ENCODE measurements at places on chromosomes 1 and 21.

DNA sequence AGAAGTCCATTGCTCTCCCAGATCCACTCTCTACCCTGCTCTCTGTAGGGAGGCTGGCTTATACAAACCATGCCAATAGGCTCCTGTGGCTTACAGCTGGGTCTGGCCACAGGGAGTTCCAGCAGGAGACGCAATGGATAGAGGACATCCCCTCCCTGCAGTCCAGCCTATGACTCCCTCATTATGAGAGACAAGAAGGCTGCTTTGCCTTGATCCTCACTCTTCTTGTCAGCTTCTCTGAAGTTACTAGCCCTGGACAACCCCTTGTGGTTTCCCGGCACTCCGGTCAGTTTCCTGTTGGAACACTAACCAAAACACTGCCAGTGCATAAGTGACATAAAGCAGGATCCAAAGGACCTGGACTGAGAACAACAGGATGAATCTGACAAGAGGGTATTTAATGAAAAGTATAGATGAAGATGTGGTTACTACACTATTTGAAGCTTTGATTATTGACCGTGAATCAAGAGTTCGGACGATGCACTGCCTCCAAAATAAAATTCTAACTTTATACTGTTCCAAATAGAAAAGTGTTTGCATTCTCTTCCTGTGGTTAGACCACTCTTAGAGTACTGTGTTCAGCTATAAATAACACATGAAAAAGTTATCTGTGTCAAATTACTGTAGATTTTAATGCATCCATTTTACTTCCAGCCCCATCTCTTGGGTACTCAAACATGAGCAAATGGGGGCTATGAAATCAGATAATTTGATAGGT, 32.7 kb upstream of the ZNF326 start:
- no peak for DNase-seq

GRCh38 chr1:47764461-47765046, 232.6 kb downstream of the TRABD2B start:
- DNase-seq, result no peak

DNA sequence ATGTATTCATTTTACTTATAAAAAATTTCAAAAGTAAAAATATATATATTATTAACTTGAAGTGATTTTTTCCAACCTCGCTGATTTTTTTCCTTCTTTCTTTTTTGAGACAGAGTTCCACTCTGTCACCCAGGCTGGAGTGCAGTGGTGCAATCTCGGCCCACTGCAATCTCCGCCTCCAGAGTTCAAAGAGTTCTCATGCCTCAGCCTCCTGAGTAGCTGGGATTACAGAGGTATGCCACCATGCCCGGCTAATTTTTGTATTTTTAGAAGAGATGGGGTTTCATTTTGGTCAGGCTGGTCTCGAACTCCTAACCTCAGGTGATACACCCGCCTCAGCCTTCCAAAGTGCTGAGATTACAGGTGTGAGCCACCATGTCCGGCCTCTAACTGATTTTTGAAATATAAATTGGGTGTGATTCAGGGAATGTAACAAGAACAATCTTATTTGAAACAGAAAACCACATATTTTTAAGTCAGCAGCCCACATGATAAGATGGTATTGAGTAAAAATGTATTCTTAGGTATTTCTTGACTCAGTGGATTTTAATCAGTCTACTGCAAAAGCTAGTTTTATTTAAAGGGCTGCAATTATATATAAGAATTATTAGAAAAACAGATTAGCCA, 30.0 kb downstream of the ZBTB8B start:
- DNase-seq, result no peak

- DNase-seq, result no peak
Measured at GRCh38 chr1:164768619-164769018, 209.6 kb downstream of the PBX1 start.

DNA sequence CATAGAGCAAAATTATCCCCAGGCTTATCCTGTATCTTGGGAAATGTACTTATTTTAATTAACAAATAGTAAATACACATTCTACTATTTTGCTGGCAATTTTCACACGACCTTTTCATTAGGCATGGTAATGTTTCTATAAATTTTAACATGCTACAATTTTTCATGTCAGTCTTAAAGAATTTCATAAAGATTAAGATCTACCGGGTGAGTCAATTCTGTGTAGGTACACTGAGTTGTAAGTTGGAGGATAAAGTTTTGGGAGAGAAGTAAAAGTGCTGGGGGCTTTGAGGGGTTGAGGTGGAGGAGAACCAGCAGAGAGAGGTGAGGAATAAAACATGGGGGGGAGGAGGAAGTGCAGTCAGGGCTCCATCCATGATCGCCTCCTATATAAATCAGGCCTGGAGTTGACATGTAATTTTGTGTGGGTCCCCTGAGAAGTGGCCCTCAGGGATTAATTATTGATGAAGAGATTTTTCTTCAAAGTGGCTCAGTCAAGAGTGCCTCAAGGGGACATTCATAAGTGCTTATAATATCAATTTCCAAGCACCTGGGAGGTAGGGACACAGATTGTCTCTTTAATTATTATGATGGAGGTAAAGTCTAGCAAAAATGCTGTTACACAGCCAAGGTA, 7.2 kb downstream of the DPYD start:
- DNase-seq, result no peak

- DNase-seq, result no peak
Measured at GRCh38 chr1:93813076-93813475, 65.9 kb downstream of the DNTTIP2 start.

GRCh38 chr1:24827379-24828135, 82.3 kb downstream of the CLIC4 start:
- no peak for DNase-seq

GRCh38 chr21:35651196-35651595, 409.1 kb downstream of the SETD4 start:
- DNase-seq, result no peak

- no peak for DNase-seq
Measured at GRCh38 chr1:101365186-101365585, 128.4 kb downstream of the S1PR1 start.

DNA sequence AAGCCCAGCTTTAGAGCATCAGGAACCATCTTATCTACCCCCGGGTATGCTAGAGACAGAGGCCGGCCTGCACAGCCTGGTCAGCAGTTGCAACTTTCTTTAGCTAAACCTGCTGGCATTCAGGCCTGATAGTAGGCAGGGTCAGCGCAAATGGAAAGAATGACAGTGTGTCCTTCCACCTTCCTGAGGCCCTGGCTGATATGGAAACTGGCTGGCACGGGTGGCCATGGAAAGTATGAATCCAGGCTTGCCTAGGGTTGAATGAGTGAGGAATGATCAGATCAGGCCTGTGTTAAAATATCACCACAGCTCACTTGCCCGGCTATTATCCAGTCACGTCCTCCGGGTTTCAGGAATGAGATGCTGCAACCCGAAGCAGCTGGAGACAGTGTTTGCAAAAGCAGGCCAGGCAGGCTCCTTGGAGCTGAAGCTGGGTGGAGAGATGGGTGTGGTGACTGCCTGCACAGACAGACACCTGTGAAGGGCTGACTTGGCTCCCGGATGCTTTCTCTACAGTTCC, 34.7 kb downstream of the RCAN1 start:
- no peak for DNase-seq

- peak; percentile 66 for DNase-seq
Measured at GRCh38 chr1:226100436-226101391, 38.2 kb downstream of the H3-3A start.

GRCh38 chr1:7389906-7390603, 381.0 kb upstream of the VAMP3 start:
- no peak for DNase-seq

- DNase-seq, result no peak
Measured at GRCh38 chr1:100567062-100567461, 29.1 kb downstream of the GPR88 start.

DNA sequence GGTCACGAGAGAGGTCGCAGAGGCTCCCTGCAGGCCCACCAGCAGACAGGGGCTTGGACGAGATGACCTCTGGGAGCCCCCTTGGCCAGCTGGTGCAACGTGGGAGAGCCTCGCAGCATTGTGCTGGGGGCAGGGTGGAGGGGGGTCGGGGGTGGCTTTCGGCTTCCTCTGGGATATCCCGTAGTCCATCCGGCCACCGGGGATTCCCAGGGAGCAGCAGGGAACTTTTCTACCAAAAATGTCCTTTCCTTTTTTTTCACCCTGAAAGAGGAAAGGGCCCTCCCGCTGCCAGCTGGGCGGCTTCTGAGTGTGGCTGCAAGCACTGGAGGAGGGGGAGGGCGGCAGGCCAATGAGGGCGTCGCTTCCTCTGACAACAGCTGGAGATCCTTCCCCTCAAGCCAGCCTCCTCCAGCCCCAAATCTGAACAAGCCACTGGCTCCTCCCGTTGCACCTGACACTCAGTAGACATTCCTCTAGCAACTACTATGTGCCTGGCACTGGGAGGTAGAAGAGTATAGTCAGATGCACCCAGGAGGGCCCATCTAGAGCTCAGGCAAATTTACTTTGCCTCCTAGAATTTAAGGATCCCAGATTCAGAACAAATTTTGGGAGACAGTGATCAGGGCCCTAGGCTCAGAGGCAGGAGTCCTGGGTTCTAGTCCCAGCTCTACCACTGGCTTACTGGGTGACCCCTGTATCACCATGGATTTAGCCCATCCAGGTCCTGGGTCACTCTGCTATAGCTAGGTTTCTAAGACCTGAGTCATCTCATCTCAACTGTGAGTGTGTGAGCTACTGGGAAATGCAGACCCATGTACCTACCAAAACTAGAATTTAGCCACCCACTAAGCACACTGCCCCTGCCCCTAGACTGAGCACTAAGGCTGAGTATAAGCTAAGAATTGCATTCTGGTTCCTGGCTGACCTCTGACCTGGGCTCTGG, 2.7 kb downstream of the MOB3C start:
- DNase-seq, result peak; percentile 93

DNA sequence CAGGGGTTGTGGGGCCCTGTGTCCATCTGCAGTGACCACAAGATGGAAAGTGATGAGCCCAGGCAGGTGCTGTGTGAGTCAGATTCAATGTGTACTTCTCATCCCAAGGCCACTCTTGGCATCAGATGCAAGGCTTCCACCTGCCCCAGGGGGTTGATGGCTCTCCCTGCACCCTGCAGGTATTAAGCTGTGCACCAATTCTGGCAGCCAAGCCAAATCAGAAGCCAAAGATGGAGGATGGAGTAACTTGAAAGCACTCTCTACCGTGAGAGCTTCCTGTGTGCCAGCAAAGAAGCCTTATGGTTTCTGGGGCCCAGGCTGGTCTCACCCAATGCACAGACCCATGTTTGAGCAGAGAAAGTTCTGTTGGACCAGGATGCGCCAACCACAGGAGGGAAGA, 44.3 kb upstream of the TENT5C start:
- no peak for DNase-seq

- DNase-seq, result no peak
Measured at GRCh38 chr1:76013206-76013581, 61.4 kb upstream of the ST6GALNAC3 start.

- DNase-seq, result no peak
Measured at GRCh38 chr21:17491716-17492414, 21.0 kb upstream of the CXADR start.

DNA sequence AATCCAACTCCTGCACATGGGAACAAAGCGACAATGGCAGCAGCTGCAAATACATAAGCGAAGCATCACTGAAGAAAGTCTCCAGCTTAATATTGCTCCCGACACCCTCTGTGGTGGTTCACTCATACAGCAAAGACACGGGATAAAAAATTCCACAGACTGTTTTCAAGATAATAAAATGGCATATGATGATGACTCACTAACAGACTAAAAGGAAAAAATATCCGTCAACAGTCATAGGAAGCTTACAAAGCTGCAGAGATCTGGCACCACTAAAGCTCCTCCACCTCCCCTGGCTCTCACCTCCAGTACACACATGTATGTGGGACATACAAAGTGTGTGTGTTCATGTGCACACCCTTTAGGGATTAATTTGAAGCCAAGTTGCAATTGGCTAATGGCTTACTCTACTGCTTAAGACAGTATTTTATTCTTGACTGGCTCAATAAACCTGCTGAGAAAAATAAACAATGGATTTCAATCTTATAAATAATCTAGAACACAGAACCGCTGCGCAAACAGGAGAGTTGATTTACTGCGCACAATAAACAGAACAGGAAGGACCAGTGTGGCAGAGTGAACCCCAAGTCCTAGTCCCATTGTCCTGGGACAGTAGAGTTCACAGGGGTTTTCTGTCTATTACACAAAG, 94.4 kb downstream of the SLC45A1 start:
- no peak for DNase-seq

DNA sequence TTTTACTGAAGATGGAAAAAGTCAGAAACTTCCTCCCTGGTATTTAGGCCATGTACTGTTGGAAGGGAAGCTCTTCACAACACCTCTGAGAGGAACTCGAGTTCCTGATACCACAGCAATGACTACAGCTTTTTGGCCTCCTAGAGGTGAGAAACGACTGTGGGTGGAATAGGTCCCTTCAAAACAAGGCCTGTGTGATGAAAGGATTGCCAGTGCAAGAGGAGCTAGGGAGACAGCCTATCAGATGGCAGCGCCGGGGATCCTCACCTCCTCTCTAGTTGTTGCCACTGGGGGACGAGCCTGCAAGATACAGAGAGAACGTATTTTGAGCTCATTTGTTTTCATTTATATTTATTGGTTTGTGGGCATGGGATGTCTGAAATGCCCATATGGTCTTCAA, 187.8 kb upstream of the KCND3 start:
- no peak for DNase-seq

DNA sequence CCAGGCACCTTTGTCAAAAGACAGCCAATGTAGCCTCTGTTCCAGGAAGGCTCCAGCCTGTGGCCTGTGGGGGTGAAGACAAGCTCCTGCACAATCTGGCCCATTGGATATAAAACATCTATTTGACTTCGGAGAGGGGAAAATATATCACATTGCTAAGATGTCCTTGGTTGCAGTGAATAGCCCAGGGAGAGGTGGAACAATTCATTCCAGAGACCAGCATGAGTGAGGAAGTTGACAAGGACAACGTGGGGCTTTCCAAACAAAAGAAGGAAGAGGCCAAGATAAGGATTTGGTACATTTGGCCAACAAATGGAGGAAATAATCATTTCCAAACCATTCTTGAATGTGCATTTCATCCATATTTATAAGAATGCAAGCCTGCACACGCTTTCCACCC, 187.0 kb downstream of the ETS2 start:
- DNase-seq, result no peak

GRCh38 chr1:26690157-26690556, 5.7 kb upstream of the ARID1A start:
- DNase-seq, result no peak

- DNase-seq, result no peak
Measured at GRCh38 chr1:167767761-167768160, 46.0 kb downstream of the MPZL1 start.

- no peak for DNase-seq
Measured at GRCh38 chr1:233614743-233615521, 1.0 kb downstream of the KCNK1 start.

- no peak for DNase-seq
Measured at GRCh38 chr1:10615932-10616671, 141.4 kb downstream of the PEX14 start.

DNA sequence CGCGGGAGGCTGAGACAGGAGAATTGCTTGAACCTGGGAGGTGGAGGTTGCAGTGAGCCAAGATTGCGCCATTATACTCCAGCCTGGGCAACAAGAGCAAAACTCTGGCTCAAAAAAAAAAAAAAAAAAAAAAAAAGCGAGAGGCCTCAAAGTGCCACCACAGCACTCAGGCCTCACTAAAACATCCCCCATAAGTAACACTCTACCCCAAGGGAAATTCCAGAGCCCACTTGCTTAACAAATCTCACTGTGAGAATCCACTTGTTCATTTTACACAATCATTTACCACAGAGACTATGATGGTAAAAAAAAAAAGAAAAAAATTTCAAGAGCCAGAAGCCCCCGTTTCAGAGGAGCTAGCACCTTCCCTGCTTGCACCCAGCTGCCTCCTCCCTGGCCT, 26.3 kb upstream of the EXOSC10 start:
- no peak for DNase-seq
